ENCODE measurements at places on chromosomes 3 and 15.

DNA sequence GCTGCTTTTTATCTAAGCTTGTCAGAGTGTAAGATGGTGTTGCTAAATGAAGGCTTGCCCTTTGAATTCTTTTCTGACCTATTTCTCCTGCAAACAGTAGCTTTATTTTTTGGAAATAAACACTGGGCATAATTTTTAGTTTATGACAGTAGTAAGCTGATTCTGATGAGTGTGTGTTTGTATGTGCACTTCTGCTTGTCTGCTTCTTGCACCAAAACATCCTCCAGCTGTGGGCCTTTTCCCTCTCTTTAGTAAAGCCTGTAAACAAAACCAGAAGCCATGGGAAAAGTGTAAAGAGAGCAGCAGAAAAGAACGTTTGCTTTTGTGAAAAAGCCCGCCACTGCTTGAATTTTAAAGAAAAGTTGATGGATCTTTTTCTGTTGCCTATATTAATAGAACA is 136.4 kb upstream of the IL12A start:
- DNase-seq = no peak

DNA sequence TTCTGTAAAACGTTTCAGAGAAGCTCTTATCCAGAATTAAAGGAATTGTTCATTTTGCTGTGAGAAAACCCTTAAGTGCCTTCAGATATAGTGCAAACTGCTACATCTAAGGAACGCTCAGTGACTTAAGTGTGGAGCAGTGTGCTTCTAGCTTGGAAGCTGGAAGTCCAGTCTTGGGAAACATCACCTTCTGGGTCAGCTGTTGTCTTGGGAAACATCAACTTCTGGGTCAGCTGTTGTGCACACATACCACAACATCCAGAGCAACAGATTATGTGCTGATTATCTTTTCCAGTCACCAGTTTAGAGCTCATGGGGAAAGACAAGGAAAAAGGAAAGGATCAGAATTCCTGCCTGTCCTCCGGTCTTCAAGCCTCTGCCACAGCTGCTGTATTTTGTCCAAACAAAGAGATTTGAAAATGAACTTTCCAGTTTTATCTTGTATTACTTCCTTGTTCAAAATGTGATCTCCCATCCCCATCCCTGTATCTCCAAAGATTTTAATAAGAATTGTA is 713.6 kb downstream of the NSUN3 start:
- no peak for DNase-seq

GRCh38 chr15:92074101-92074500 is 220.6 kb downstream of the SLCO3A1 start:
- DNase-seq = no peak

GRCh38 chr3:71217640-71218222 is 365.8 kb downstream of the FOXP1 start:
- DNase-seq = no peak

Measured in non-pigmented ciliary epithelial cell (primary cell).